Activated naive CD8-positive, alpha-beta T cell treated with anti-CD3 and anti-CD28 coated beads, Interleukin-2, amount 10 ng/mL, durations not matched to agents 7 days and 5 days (primary cell): ENCODE measurements at places on chromosomes 4 and X. TPM values are rescaled to one million over a fixed set of nuclear protein-coding genes. Genes with fewer than 3 reads are reported as not detected.

SEPTIN6 gene
- total RNA-seq = 274 TPM

CXorf51B gene
- not detected for total RNA-seq

CT45A1 gene
- total RNA-seq = not detected

GNPDA2 gene
- 11.2 TPM for total RNA-seq

ZCCHC18 gene
- 13.5 TPM for total RNA-seq

SSX4 gene
- total RNA-seq = not detected

SLC49A3 gene
- 2.0 TPM for total RNA-seq

GRCh38 chr4:71187404-71188155 lies 151.2 kb upstream of the SLC4A4 start:
- peak; percentile 53 for DNase-seq

- DNase-seq = no peak
Measured at GRCh38 chrX:118756101-118756500, 28.7 kb downstream of the IL13RA1 start.

GRCh38 chr4:54872261-54872660 lies 214.5 kb downstream of the KIT start:
- no peak for DNase-seq

GRCh38 chr4:169446824-169447223 lies 165.6 kb downstream of the NEK1 start:
- DNase-seq = no peak

GRCh38 chr4:11428899-11429698 lies 405 bp upstream of the HS3ST1 start:
- peak; percentile 69 for DNase-seq

GRCh38 chrX:94454606-94455005 lies 780.6 kb downstream of the FAM133A start:
- no peak for DNase-seq

DNA sequence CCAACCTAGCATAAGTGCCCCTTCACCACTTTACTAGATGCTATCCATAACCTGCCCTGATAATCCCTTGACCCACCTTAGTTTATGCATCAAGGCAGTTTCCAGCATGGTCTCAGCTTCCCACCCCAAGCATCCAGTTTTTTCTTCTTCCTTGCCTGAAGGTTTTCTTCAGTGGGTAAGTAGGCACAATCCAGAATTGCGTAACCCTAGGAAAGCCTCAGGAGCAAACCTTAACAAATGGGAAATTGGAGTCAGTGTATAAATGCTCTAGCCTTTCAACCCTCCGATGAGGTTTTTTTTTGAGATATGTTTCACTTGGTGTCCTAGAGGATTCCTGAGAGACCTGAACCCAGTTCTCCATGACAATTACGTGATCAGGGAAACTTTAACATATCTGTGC lies 614.0 kb upstream of the BOD1L1 start:
- DNase-seq = no peak

DNA sequence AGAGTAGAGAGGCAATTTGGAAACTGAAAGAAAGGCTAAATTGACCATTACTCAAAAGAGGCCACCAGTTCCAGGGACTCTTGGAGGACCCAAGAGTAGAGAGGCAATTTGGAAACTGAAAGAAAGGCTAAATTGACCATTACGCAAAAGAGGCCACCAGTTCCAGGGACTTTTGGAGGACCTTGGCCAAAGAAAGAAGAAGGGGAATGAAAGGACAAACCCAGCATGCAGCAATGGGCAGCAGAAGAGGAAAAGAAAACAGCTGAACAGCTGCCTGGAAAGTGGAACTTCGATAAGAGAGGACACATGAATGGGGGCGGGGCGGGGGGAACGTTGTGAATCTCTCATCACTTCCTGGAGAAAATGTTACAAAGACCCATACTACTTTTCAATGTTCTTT lies 80.8 kb downstream of the PALLD start:
- no peak for DNase-seq

DNA sequence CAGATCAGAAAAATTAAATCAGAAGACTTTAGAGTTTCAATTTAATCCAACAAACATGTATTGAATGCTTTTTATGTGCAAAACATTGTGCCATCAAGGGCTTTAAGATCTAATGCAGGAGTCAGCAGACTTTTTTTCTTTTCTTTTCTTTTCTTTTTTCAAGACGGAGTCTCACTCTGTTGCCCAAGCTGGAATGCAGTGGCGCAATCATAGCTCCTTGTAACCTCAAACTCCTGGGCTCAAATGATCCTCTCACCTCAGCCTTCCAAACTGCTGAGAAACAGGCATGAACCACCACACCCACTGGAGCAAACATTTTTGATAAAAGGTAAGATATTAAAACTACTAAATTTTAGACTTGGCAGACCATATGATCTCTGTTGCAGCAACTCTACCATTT lies 24.6 kb upstream of the LRBA start:
- DNase-seq = no peak

- DNase-seq = peak; percentile 61
Measured at GRCh38 chr4:89836897-89837384, at the start of gene SNCA. Gene SNCA (minus strand): TSS chr4:89837161. CDS start chr4:89835667, 1,494 bp downstream.

DNA sequence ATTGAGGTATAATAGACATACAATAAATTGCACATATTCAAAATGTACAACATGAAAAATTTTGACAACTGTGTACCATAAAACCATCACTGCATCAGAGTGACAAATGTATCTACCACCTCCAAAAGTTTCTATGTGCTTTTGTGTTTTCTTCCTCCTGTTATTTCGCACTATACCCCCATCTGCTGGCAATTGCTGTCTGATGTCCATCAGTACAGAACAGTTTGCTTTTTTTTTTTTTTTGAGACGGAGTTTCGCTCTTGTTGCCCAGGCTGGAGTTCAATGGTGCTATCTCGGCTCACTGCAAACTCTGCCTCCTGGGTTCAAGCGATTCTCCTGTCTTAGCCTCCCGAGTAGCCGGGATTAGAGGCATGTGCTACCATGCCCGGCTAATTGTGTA lies 154.3 kb upstream of the GIMD1 start:
- DNase-seq = no peak

GRCh38 chrX:20461002-20461401 lies 194.3 kb upstream of the RPS6KA3 start:
- no peak for DNase-seq

DNA sequence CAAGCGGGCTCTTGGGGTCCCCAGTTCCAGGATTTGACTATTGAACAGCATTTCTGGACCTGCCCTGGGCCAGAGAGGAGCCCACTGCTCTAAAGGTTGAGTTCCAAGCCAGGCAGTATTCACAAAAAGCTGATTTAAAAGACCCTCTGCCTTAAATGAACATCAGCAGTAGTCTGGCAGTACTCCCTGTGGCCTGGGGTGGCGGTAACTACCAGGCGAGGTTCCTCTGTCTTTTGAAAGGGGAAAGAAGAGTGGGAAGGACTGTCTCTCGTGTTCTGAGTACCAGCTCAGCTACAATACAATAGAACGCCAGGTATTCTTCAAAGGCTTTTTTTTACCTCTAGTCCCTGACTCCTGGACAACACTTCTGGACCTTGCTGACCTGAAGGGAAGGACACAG lies 456.4 kb upstream of the TEX13C start:
- no peak for DNase-seq

DNA sequence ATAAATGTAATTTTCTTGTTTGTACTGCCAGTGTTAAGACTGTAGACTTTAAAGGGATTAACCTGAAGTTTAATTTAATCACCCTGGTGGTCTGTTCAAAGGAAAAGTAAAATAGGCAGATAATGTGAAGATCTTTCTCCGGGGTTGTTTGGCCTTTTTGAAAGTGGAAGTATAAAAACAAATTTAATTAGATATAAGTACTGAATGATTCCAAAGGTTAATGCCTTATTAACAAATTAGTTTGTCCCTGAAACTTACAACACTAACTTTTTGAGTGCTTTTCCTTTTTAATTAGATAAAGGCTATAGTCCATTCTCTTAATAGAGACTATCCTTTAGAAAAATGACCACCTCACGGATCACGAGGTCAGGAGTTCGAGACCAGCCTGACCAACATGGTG lies 10.4 kb upstream of the PGAM4 start:
- no peak for DNase-seq
